Esophagus mucosa (tissue), 1 donor: ENCODE measurements at places on chromosomes 2 and 18. TPM values are rescaled to one million over a fixed set of nuclear protein-coding genes. Genes with fewer than 3 reads are reported as not detected.

- no peak for ATAC-seq
Measured at GRCh38 chr2:85226783-85227182, 93.6 kb downstream of the TCF7L1 start.

DNA sequence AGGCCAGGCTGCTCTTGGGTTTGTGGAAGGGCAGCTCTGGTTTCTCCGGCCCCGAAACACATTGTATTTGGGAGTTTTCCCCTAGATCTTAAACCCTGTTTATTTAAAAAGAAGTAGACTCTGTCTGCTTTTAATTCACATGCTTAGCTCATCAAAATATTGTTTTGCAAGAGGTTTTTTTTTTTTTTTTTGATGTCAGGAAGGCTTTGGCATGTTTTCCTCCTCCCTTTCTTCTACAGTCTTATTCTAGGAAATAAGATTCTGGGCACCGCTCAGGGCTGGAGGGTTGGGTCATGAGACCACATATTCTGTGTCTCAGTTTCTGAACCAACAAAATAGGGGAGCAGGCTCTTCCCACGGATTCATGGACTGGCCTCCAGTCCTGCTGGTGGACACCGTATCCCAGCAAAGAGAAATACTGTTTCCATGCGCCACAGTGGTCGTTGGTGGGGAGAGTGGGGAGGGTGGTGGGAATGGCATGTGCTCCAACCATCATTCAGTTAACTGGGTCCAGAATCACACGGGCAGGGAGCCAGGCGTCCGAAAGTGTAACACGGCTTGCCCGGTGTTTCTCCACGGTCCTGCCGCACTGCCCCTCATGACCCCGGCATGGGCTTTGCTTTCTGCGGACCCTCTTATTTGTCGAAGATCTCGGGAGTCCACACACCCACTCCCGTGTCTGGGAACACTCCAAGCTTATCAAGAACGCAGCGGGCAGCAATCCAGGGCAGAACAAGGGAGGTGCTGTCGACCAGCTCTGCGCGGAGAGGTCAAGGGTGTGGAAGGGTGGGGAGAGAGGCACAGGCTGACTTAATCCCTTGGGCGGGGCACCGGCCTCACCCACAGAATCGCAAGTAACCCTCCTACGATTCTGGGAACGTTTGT, 176.7 kb downstream of the GLI2 start:
- peak; percentile 79 for ATAC-seq

- no peak for ATAC-seq
Measured at GRCh38 chr2:125455110-125455509, 1200.8 kb upstream of the GYPC start.

GRCh38 chr2:96878796-96879544, 9.1 kb upstream of the SEMA4C start:
- ATAC-seq = no peak

GRCh38 chr2:67898595-67898994, 164.2 kb downstream of the C1D start:
- ATAC-seq = no peak

DNA sequence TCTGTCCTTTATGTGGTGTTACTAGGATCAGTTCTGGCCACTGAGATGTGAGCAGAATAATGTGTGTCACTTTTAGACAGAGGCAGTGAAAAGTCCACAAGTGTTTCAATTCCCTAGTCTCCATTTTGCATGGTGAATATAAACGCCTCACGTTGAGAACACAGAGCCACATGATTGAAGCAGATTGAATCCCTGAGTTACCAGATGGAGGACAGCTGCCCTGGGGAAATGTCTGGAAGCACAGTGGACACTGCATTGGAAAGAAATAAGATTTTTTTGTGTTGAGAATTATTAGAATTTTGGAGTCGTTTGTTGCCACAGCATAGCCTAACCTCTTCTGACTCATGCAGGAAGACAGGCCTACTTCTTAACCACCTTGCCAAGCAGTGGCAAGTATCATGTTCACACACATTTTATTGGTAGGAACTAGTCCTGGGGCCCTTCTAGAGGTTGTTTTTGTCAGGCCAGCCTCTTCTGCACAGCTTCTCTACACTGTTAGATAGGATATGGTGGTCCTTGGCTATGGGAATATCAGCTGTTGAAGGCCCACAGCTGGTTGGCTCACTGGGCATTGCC, 188.6 kb downstream of the TMEM182 start:
- no peak for ATAC-seq

GRCh38 chr18:33424266-33424946, 16.1 kb downstream of the CCDC178 start:
- ATAC-seq = no peak

GRCh38 chr2:189204322-189204941, 24.9 kb upstream of the COL5A2 start:
- ATAC-seq = peak; percentile 54

DNA sequence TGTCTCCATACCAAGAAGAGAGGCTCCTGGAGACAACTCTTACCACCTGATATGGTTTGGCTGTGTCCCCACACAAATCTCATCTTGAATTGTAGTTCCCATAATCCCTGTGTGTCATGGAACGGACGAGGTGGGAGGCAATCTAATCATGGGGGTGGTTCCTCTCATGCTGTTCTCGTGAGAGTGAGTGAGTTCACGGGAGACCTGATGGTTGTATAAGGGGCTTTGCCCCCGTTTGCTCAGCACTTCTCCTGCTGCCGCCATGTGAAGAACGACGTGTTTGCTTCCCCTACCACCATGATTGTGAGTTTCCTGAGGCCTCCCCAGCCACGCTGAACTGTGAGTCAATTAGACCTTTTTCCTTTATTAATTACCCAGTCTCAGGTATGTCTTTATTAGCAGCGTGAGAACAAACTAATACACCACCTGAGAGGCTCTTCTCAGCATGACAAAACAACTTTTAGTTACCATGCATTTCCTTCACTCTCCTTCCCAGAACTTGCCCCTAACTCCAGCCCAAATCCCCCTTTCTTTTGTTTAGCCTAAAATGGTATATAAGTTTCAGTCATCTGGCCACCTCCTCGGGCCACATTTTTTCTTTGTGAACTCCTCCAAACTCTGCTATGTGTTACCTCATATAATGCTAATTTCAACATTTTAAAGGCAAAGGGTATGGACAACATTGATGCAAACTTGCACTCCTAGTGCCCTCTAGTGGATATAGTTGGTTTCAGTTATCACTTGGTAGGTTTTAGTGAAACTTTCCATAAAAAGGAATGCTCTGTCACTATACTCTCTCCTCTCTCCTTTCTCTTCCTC, 58.6 kb upstream of the SLC25A52 start:
- ATAC-seq = peak; percentile 72

- ATAC-seq = peak; percentile 92
Measured at GRCh38 chr18:3679241-3679640, 229.3 kb downstream of the TGIF1 start.

DNA sequence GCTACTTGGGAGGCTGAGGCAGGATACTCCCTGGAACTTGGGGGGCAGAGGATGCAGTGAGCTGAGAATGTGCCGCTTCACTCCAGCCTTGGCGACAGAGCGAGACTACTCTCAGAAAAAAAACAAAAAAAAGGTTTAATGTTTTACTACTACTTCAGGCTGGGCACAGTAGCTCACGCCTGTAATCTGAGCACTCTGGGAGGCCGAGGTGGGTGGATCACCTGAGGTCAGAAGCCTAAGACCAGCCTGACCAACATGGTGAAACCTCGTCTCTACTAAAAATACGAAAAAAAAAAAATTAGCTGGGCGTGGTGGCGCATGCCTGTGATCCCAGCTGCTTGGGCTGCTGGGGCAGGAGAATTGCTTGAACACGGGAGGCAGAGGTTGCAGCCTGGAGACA, 75.7 kb upstream of the ATIC start:
- ATAC-seq = no peak

- peak; percentile 69 for ATAC-seq
Measured at GRCh38 chr2:182165202-182165601, 179.5 kb downstream of the PPP1R1C start.

- peak; percentile 94 for ATAC-seq
Measured at GRCh38 chr18:31146809-31147208, 15.8 kb downstream of the DSC1 start.

The GLI2 gene
- 0.72 TPM for total RNA-seq

The PLA2R1 gene
- 6.2 TPM for total RNA-seq

The PLGLB1 gene
- 0.64 TPM for total RNA-seq

The UGT1A7 gene
- 13.9 TPM for total RNA-seq

The CCDC93 gene
- 11.5 TPM for total RNA-seq

The DNPEP gene
- total RNA-seq = 32.3 TPM

The LRRC30 gene
- total RNA-seq = not detected
